Caki2 (cell line): ENCODE measurements at places on chromosomes 1 and 21. TPM values are rescaled to one million over a fixed set of nuclear protein-coding genes. Genes with fewer than 3 reads are reported as not detected.
A peak's percentile ranks its signal among the peaks of the same experiment; 100 is the strongest.

Gene SRGAP2C
- total RNA-seq, result 4.6 and 8.6 TPM in 2 replicates

DNA sequence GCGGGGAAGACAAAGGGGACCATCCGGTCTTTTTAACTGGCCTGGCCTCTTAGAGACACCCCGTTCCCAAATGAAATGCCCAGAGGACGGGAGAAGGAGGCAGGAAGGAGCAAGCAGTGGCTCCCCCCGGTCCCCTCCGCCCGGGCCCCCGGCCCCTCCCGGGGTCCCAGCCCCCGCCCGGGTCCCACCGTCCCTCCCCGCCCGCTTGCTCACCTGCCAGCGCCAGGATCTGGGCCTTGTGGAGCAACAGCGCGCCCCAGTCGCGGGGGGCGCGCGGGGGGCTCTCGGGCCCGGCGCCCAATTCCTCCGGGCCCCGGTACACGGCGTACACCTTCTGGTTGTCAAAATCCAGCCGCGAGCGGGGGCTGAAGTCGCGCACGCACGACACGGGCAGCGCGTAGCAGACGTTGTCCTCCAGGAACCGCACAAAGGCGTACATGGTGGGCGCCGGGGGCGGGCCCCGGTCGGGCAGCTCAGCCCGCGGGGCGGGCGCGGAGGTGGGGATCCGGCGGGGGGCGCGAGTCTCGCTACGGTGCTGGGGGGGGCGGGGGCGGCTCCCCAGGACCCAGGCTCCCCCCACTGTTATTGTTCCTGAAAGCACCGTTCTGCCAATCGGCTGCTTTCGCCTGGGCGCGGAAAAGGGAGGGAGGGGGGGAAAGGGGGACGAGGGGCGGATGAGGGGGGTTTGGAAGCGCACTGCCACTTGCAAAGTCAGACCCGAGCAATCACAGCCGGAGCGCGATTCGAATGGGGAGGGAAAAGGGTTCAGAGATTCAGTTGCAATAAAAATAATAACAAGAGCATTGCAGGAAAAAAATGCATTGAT lies at the start of gene BEND5:
Gene BEND5, minus strand, starts transcription at position 499 of the 826 bp plus-strand sequence. Its CDS starts 60 bp downstream, at position 439.
- no peak for DNase-seq

DNA sequence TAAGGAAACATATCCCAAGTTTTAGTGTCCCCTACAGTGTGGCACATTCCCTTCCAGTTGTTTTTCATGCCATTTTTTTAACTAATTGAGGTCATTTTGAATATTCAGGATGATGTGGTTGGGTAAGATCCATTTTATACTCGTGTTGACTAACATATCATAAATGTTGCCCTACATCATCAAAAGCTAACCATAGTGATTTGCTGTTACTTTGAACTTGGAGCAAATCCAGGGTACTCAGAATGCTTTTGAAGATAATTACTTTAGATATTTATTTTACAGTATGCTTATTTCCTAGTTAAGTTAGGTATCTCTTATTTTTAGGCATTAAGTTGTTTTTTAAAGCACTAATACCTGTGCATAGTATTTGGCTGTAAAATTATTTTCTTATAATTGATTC lies 57.8 kb downstream of the DYRK1A start:
- DNase-seq, result no peak

GRCh38 chr1:61315011-61315410 lies 232.7 kb downstream of the NFIA start:
- no peak for DNase-seq

DNA sequence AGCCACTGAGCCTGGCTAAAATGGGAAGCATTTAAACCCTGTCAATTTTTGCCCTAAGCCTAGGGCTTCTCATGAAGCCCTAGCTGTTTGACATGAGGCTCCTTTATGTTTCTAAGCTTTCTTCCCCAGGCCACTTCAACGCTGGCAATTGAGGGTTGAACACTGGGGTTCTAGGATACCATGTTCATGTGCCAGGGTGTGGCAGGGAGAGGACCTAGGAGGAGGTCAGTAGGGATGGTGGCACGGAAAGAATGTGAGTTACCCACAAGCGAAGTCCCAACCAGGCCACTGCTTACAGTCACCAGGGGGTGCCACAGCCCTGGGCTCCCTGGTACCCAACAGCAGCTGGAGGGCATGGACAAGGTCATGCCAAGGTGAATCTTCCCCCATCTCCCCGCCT lies 90.8 kb upstream of the AJAP1 start:
- DNase-seq, result no peak

- DNase-seq, result peak; percentile 84
Observed at GRCh38 chr21:41764558-41765419, 2.1 kb downstream of the RIPK4 start.

DNA sequence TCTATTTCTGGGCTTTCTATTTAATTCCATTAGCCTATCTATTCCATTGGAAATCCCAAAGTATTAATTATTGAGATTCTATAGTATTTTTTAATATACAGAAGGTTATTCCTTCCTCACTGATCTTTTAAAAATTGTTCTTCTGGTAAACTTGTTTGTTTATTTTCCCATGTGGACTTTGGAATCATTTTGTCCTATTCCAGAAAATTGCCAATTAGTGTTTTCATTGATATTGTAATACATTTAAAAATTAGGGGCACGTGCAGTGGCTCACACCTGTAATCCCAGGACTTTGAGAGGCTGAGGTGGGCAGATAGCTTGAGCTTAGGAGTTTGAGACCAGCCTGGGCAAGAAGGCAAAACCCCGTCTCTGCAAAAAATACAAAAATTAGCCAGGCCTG lies 8.4 kb upstream of the TLCD4 start:
- no peak for DNase-seq

DNA sequence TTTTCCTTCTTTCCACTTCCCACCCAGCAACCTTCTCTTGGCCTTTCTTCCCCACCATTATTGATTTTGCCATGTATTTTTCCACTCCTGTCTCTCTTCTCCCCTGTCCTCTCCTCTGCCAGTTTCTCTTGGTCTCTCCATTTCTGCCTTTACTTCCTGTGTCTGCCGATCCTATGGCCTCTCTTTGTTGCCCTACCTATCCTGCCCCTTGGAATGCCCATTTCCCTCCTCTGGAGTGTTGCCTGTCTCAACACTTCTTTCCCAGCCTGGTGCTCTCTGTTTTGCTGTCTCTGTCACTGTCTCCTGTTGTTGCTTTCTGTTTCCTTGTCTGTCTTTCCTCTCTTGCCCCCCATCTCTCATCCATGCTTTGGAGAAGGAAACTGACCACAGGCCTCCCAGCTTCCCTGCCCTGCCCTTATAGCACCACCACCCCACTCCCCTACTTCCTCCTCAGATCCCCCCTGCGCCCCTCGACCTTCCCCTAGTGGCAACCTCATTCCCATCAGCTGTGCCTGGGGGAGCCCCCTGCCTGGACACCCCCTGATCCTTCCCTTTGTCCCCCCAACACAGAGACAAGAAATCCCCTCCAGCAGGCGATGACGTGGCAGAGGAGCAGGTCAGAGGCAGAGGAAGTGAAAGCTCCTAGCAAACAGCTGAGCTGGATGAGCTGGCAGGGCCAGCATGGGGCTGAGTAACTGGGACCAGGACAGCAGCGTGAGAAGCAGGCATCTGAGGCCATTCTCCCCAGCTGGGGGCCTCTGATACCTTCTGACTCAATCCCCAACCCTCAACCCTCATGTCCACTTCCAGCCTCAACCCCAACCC lies 6.6 kb upstream of the ETV3L start:
- DNase-seq, result peak; percentile 30

Gene IVL
- not detected in 2 replicates for total RNA-seq

GRCh38 chr1:178367151-178367550 lies 129.6 kb downstream of the CLEC20A start:
- DNase-seq, result no peak

Gene CFAP74
- total RNA-seq, result not detected in 2 replicates

DNA sequence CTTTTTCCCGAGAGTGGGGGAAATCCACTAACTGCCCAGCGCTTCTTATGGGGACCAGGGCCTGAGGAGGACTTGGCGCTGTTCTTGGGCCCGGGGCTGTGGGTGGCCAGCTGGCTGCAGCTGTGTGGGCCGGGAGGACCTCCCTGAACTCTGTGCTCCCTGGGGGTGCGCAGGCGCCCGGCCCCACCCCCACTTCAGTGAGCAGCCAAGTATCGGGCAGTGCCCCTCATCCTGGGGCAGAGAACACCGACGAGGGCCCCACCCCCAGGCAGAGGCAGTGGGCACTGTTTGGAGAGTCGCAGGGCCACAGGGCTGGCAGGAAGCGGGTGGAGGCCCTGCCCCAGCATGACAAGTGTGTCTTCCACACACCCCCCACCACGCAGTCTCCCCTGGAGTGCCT lies 32.5 kb upstream of the SLC19A1 start:
- DNase-seq, result no peak

DNA sequence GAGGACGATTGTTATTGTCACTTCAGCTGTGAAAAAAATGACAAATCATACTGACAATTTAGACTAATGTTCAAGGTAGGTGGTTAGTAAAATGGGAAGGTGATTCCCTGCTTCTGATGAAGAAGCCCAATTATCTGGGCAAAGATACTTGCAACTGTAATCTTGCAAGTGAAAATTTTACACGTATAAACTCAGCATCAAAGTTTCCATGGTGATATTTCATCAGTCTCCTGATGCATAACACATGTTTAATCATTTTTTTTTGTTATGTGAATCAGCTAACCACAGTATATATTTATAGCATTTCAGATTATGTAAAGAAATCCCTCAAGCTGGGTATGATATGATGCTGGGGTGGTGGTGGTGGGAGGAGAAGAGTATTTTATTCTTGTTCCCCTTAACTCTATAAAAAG lies 16.4 kb upstream of the KCNK1 start:
- no peak for DNase-seq

- no peak for DNase-seq
Observed at GRCh38 chr1:221688488-221688843, 53.4 kb downstream of the DUSP10 start.

Gene SH3D21
- 2.2 and 3.2 TPM in 2 replicates for total RNA-seq

Gene ACTL8
- total RNA-seq, result 1.2 and 1.5 TPM in 2 replicates

DNA sequence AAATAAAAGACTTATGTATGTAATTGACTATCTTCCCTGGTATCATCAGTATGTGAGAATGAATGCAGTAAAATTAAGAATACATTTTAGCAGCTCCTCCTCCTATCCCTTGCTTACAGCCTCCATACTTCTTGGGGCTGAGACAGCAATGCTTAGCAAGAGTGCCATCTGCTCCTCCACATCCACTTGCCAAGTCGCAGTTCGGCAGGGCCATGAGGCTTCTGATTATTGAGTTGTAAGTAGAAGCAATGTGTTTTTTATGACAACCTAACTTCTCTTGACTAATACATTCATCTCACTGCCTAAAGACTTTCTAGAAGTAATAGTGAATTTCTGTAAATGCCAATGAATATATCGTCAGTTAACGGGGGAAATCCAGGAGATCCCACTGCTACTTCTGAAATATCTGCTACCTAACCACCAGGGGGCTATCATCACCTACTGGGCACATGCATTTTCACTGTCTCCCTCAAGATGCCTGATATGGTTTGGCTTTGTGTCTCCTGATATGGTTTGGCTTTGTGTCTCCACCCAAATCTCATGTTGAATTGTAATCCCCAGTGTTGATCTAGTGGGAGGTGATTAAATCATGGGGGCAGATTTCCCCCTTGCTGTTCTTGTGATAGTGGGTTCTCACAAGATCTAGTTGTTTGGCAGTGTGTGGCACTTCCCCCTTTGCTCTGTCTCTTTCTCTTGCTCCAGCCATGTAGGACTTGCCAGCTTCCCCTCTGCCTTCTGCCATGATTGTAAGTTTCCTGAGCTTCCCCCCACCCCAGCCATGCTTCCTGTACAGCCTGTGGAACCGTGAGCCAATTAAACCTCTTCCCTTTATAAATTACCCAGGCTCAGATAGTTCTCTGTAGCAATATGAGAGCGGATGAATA lies 59.6 kb downstream of the EXTL2 start:
- DNase-seq, result no peak

Gene RXFP4
- total RNA-seq, result not detected in 2 replicates

GRCh38 chr1:203519053-203519840 lies 25.3 kb downstream of the OPTC start:
- DNase-seq, result no peak

Gene TNFRSF4
- total RNA-seq, result not detected in 2 replicates

DNA sequence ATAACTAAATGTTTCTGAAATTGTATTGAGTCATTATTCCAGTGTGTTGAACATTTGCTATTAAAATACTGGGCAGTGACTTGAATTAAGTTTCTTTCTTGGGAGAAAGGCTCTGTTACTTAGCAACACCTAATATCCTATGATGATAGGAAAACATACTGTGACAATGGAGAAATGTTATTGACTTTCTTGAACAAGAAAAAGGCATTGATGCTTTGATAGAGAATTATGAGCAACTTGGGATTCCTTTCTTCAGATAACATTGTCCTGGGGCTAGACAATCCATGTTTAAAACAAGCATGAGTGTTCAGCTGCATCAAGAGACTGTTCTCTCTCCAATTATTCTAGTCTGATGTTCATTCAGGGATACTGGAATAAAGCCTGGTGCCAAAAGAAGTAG lies 215.9 kb upstream of the L1TD1 start:
- no peak for DNase-seq

Gene TPTE
- total RNA-seq, result not detected in 2 replicates

DNA sequence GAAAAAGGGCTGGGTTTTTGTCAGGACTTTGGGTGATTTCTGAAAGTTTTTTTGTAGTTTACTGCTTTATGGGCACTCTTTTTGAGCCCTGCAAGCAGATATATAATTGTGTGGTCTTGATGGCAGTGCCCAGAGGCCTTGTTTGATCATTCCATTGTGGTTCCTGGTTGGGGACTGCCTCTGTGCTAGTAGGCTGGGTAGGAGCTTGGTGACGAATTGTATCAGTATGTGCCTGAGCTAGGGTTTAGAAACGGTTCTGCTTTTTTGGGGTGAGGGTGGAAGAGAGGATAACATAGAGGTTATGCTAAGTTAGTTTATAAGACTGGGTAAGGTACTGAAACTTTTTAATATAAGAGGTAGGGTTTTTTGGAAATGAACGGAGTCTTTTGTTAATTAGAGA lies 139.7 kb upstream of the ETV3 start:
- no peak for DNase-seq

GRCh38 chr1:181603735-181604410 lies 120.6 kb downstream of the CACNA1E start:
- no peak for DNase-seq

- no peak for DNase-seq
Observed at GRCh38 chr1:37840711-37841110, 18.7 kb downstream of the MTF1 start.

Gene MROH9
- total RNA-seq, result not detected in 2 replicates

DNA sequence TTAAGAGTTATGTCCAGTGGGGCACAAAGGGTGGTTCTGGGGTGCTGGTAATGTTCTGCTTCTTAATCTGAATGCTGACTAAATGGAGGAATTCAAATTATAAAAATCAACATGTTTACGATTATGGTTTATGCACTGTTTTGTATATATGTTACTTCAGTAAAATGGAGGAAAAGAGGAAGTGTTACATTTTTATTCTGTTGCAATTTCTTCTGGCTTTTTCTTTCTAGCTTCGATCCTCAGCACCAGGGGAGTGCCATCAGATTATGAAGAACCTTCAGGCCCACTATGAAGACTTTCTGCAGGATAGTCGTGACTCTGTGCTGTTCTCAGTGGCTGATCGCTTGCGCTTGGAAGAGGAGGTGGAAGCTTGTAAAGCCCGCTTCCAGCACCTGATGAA lies 105.5 kb downstream of the MACF1 start:
- no peak for DNase-seq
